ENCODE measurements at places on chromosomes 4 and X.
A peak's percentile ranks its signal among the peaks of the same experiment; 100 is the strongest.

DNA sequence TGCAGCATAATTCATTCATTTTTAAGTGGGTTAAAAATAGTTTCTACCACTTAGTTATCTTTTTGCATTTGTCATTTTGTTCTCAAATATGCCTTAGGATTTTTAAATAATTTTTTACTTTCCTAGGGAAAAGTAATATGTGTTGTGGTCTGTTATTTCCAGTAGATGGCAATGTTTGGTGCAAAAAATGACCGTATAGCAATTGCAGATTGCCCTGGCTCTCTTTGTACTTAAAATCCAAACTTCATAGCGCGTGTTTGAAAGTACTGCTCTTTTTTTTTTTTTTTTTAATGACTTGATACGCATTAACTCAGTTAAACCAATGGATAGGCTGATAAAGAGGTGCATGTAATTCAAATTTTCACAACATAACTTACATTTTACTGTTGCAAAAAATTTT is 74.4 kb upstream of the RBMX start:
- no peak for DNase-seq

- no peak for DNase-seq
Measured at GRCh38 chrX:141989134-141989533, 85.4 kb downstream of the MAGEC1 start.

GRCh38 chrX:129323115-129323514 is 200.2 kb downstream of the SMARCA1 start:
- no peak for DNase-seq

DNA sequence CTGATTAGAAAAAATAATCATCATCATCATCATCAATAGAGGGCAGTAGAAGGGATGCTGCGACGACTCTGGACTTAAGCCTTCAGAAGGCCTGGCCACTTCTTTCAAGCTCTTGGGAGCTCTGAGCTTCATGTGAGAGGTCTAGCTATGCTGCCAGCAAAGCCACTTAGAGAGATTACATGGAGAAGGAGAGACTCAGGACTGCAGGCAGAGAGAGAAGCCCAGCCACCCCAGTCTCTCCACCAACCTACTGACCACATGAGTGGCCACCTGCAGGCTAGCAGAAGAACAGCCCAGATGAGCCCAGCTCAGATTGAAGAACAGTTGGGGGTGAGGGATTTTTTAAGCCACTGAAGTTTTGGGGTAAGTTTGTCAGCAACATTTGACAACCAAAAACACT is 17.1 kb upstream of the TMEM150C start:
- DNase-seq, result no peak

GRCh38 chrX:143633461-143634308 is 2.2 kb downstream of the SLITRK4 start:
- no peak for DNase-seq

DNA sequence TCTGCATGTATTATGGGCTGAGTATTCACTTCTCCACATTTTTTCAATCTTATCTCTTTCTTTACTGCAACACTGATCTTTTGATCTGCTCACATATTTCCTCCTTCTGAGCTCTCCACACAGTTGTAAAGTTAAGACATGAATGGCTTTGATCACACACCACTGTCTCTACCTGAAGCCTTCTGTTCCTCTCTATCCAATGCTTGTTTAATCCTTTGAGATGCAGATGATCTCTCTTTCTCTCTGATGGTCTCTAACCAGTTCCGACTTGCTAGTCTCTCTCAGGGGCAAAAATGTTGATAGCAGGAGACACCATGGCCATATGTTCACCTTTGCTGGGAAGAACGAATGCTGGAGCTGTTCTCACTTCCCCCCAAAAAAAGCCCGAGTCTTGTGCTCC is 162.4 kb downstream of the UNC5C start:
- DNase-seq, result peak; percentile 12

DNA sequence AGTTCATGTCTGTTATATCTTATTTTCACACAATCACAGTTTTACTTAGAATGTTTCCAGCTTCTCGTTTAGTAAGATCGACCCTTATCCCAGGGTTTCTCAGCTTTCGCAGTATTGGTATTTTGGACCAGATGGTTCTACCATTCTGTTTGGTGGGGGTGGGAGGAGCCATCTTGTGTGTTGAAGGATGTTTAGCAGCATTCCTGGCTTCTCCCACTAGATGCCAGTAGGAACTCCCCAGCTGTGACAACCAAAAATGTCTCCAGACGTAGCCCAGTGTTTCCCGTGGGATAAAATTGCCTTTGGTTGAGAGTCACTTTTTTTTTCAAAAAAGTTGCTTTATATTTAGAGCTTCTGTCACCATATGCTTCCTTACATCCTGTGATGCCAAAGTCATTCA is 90.9 kb upstream of the TLR2 start:
- no peak for DNase-seq

DNA sequence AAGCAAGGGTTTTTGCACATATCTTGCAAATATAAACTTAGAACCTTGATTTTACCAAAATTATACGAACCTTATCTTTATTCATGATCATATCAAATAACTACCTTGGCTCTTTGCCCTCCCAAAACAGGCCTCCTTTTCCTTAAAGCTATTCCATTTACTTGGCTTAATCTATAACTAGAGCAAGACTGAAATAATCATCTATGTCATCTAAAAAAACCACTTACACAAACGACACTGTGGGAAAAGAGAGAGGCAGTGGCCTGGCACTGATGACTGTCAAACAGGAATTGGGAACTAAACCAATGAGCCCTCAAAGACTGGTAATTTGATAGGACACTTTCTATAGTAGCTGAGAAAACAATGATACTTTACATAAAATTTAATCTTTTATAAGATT is 11.7 kb upstream of the PTPN13 start:
- no peak for DNase-seq
